ENCODE measurements at places on chromosomes 2 and 18.

GRCh38 chr18:41323044-41323443, 632.0 kb upstream of the PIK3C3 start:
- DNase-seq, result peak; percentile 34

DNA sequence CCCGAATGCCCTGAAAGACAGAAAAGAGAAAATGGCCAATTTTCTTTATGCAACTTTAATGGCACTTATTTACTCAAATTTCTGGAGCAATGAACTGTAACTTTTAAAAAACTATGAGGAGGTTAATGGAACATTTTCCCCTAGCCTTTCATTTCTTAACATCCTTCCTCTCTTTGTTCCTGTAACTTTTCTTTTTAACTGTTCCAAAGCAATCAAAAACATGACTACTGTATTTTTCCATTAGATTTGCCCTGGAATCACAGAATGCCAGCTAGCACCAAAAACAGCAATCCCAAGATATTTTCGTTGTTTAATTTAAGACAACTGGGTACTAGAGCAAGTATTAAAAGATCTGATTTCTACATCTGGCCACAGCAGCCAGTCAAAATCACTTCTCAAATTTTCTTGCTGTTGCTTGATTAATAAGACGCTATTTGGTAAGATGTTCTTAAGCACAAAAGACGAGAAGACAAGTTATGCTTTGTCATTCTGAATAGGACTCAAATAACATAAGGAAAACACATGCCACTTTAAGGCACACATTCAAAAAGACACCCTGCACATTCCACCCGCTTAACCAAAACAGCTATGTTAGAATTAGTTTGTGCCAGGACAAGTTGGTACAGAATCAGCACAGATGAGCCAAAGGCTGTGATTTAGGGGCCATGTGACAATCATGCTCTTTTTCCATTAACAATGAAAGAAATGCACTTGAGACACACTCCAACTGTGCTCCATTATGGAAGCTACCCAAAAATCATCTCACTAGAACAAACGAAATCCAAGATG, 3.6 kb downstream of the STARD7 start:
- DNase-seq, result peak; percentile 65

GRCh38 chr2:25323042-25323514, 18.6 kb downstream of the DNMT3A start:
- DNase-seq, result peak; percentile 4

- no peak for DNase-seq
Observed at GRCh38 chr2:232486558-232487384, 863 bp downstream of the ECEL1 start.

GRCh38 chr2:41482659-41483058, 565.2 kb upstream of the PKDCC start:
- no peak for DNase-seq

Measured in adipocyte (in vitro differentiated cells).